ENCODE measurements at places on chromosomes 11 and 22. TPM values are rescaled to one million over a fixed set of nuclear protein-coding genes. Genes with fewer than 3 reads are reported as not detected.

GALNT18 gene
- 29.2 TPM for total RNA-seq

SESN3 gene
- 8.8 TPM for total RNA-seq

MS4A15 gene
- not detected for total RNA-seq

PRAME gene
- not detected for total RNA-seq

BDNF gene
- total RNA-seq = not detected

GAL3ST3 gene
- not detected for total RNA-seq

EPS8L2 gene
- 0.42 TPM for total RNA-seq

LRRC75B gene
- total RNA-seq = 3.1 TPM

CNIH2 gene
- not detected for total RNA-seq

C22orf42 gene
- total RNA-seq = not detected

GUCY1A2 gene
- 5.3 TPM for total RNA-seq

- peaks cover 21% of the 10 kb centered on the region for H3K36me3 ChIP-seq
- H3K4me1 ChIP-seq = no peaks in the 10 kb centered on the region
- H3K4me3 ChIP-seq = no peak overlapping the region
- H3K27me3 ChIP-seq = no peaks in the 10 kb centered on the region
- no peak for DNase-seq
These were observed 33.3 kb upstream of the CCDC81 start for GRCh38 chr11:86341382-86341781.

DNA sequence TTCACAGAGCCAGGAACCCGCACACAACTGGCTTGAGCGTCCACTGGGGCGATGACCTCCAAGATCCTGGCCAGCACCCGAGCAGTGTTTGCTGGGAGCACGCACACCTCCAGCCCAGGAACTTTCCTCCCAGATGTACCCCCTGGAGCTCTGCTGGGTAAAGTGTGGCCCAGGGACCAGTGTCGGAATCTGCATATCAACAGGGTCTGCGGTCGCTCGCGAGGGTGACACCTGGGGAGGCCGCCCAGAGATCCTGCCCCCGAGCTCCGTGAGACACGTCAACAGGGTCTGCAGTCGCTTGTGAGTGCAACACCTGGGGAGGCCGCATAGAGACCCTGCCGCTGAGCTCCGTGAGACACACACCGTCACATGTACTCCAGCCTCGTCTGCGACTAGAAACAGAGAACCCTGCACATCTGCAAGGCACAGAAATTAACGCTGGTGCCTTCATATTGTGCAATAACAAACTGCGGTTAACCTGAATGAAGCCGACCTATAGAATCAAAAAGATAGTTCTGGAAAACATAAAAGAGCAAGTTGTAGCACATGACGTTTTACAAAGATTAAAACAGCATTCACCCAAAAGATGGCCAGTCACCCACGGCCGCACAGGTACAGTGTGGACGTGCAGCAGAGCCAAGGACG is 172.4 kb downstream of the BRD1 start:
- no peaks in the 10 kb centered on the region for H3K4me1 ChIP-seq
- H3K36me3 ChIP-seq = no peaks in the 10 kb centered on the region
- no peak for DNase-seq
- H3K27me3 ChIP-seq = no peaks in the 10 kb centered on the region
- no peak overlapping the region for H3K4me3 ChIP-seq

- no peak overlapping the region for H3K4me3 ChIP-seq
- H3K27ac ChIP-seq = no peak overlapping the region
- no peaks in the 10 kb centered on the region for H3K36me3 ChIP-seq
- H3K27me3 ChIP-seq = no peaks in the 10 kb centered on the region
These were observed 171.2 kb downstream of the C11orf91 start for GRCh38 chr11:33529461-33529860.

GRCh38 chr11:76266286-76267100 is 60.2 kb upstream of the WNT11 start:
- no peak for DNase-seq
- no peak overlapping the region for H3K4me3 ChIP-seq
- H3K36me3 ChIP-seq = no peaks in the 10 kb centered on the region
- no peaks in the 10 kb centered on the region for H3K4me1 ChIP-seq
- H3K27ac ChIP-seq = peak overlapping the region; percentile 39

GRCh38 chr11:81005595-81005994 is 1564.8 kb upstream of the TENM4 start:
- H3K27ac ChIP-seq = no peak overlapping the region
- no peak overlapping the region for H3K4me3 ChIP-seq
- H3K36me3 ChIP-seq = no peaks in the 10 kb centered on the region
- H3K4me1 ChIP-seq = no peaks in the 10 kb centered on the region

- H3K36me3 ChIP-seq = no peaks in the 10 kb centered on the region
- peaks cover 4% of the 10 kb centered on the region for H3K27me3 ChIP-seq
- no peak overlapping the region for H3K4me3 ChIP-seq
These were observed 9.0 kb downstream of the CDON start for GRCh38 chr11:126053415-126054286.

DNA sequence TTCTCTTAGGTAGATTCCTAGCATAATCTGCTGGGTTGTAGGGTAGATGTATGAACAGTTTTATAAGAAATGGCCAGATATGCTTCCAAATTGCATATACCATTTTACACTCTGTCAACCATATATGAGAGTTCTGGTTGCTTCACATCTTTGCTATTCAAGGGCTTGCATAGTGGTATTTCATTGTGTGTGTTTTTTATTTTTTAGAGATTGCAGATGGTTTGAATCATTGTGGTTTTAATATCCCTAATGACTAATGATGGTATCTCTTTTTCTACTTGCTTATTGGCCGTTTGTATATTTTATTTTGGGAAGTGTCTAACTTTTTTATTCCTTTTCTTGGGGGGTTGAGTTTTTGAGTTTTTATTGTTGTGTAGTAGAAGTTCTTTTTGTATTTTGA is 26.9 kb downstream of the RNF214 start:
- H3K4me3 ChIP-seq = no peak overlapping the region
- no peak overlapping the region for H3K27ac ChIP-seq
- no peak for DNase-seq
- no peaks in the 10 kb centered on the region for H3K4me1 ChIP-seq
- H3K27me3 ChIP-seq = no peaks in the 10 kb centered on the region

DNA sequence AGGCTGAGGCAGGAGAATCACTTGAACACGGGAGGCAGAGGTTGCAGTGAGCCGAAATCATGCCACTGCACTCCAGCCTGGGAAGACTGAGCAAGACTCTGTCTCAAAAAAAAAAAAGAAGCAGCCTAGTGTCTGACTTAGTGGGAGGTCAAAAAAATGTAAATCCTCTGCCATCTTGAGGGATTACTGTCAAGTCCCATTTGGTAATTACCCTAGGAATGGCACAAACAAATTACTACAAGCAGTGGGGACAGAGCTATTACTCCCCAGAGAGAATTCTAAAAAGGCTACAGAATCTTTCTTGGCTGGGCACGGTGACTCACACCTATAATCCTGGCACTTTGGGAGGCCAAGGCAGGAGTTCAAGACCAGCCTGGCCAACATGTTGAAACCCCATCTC is 3.8 kb downstream of the SERPING1 start:
- DNase-seq = no peak
- H3K36me3 ChIP-seq = no peaks in the 10 kb centered on the region
- H3K4me1 ChIP-seq = no peaks in the 10 kb centered on the region
- peaks cover 16% of the 10 kb centered on the region for H3K27me3 ChIP-seq
- H3K4me3 ChIP-seq = no peak overlapping the region

DNA sequence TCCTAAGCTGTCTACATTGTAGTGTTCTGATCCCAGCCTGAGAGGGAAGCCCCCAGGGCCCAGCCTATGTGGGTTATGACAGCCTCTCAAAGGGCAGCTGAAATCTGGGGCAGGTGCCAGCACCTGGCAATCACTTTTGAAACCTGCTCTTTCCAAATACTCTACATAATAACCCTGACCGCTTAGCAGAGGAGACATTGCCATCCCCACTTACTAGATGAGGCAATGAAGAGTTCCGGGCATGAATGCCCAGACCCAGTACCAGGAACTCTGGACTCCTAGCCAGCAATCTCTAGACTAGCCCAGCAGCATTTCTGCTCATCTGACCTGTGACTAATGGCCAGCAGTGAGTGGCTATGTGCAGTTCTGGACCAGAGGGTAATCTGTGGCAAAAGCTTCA is 412.4 kb upstream of the CADM1 start:
- H3K36me3 ChIP-seq = no peaks in the 10 kb centered on the region
- H3K4me3 ChIP-seq = no peak overlapping the region
- DNase-seq = no peak
- no peaks in the 10 kb centered on the region for H3K4me1 ChIP-seq
- H3K27me3 ChIP-seq = no peaks in the 10 kb centered on the region

DNA sequence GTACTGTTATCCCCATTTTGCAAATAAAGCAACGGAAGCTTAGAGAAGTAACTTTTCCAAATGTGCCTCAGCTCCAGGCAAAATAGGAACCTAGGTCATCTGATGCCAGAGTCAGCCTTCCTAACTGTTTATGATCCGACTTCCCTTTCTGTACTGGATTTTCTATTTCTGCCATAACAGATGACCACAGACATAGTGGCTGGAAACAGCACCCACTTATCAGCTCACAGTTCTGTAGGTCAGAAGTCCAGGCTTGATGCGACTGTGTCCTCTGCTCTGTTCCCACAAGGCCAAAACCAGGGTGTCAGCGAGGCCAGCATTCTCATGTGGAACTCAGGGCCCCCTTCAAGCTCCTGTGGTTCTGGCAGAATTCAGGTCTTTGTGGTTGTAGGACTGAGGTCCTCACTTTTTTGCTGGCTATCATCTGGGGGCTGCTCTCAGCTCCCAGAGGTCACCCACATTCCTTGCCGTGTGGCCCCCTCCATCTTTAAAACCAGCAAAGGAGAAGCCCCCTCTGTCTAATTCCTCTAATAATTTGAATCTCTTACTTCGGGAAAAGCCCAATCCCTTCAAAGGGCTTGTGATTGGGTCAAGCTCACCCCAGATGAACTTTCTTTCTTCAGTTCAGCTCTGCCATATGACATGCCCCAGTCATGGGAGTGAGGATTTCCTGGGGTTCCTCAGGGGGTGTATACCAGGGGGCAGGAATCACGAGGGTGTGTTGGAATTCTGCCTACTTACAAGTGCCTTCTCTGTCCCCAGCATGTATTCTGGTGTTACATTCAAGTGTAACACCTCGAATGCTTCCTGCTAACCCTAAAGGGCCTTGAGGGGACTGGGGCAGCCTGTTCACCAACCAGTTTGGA is 15.3 kb downstream of the KCNJ5 start:
- no peak overlapping the region for H3K27ac ChIP-seq
- H3K4me3 ChIP-seq = peak overlapping the region; percentile 55
- H3K36me3 ChIP-seq = no peaks in the 10 kb centered on the region
- no peak for DNase-seq
- H3K27me3 ChIP-seq = peaks cover 26% of the 10 kb centered on the region
- H3K4me1 ChIP-seq = peaks cover 7% of the 10 kb centered on the region

DNA sequence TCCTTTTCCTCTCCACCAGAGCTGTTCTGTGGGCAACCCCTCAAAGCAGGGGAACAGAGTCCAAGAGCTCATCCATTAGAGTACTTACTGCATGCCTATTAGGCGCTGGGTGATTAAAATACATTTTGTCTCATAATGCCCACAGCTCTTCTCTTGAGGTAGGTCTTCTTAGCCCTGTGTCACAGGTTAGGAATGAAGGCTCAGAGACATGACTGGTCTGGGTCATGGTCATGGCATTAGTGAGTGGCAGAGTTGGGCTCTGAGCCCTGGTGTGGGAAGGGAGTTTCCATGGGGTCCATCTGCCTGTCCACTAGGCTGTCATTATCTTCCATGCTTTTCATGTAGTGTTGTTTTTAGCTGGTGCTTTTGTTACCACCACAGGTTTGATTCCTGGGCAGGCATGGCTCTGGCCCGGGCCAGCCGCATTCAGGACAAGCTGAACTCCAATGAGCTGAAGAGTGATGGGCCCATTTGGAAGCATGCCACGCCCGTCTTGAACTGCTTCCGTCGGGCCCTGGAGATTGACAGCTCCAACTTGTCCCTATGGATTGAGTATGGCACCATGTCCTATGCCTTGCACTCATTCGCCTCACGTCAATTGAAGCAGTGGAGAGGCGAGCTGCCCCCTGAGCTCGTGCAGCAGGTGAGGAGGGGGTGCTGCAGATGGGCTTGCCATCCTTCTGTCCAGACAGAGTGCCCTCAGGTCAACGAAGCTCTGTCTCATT is 76.1 kb downstream of the CABIN1 start:
- H3K4me3 ChIP-seq = no peak overlapping the region
- no peak for DNase-seq
- H3K36me3 ChIP-seq = no peaks in the 10 kb centered on the region

GRCh38 chr22:19176732-19177131 is 1.8 kb downstream of the SLC25A1 start:
- H3K27me3 ChIP-seq = no peaks in the 10 kb centered on the region
- no peak overlapping the region for H3K4me3 ChIP-seq
- DNase-seq = no peak
- H3K36me3 ChIP-seq = no peaks in the 10 kb centered on the region
- H3K4me1 ChIP-seq = peaks cover 35% of the 10 kb centered on the region
- H3K27ac ChIP-seq = peak overlapping the region; percentile 92

GRCh38 chr22:19201869-19202798 is 23.6 kb upstream of the SLC25A1 start:
- H3K4me3 ChIP-seq = no peak overlapping the region
- no peaks in the 10 kb centered on the region for H3K36me3 ChIP-seq
- no peaks in the 10 kb centered on the region for H3K4me1 ChIP-seq
- no peak overlapping the region for H3K27ac ChIP-seq
- DNase-seq = no peak

DNA sequence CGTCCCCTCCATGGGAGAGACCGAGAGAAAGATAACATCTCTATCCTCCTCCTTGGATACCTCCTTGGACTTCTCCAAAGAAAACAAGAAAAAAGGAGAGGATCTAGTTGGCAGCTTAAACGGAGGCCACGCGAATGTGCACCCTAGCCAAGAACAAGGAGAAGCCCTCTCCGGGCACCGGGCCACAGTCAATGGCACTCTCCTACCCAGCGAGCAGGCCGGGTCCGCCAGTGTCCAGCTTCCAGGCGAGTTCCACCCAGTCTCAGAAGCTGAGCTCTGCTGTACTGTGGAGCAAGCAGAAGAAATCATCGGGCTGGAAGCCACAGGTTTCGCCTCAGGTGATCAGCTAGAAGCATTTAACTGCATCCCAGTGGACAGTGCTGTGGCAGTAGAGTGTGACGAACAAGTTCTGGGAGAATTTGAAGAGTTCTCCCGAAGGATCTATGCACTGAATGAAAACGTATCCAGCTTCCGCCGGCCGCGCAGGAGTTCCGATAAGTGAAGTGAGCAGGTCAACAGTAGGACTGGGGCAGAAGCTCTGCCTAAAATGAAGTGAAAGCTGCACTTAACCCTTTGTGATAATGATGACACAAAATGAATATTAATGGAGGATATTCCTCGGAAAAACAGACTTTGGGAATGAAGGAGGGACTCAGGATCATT is 65.3 kb downstream of the WNT11 start:
- H3K36me3 ChIP-seq = no peaks in the 10 kb centered on the region
- H3K4me1 ChIP-seq = peaks cover 9% of the 10 kb centered on the region
- H3K27me3 ChIP-seq = no peaks in the 10 kb centered on the region
- no peak overlapping the region for H3K4me3 ChIP-seq
- no peak overlapping the region for H3K27ac ChIP-seq
- no peak for DNase-seq

Data from gastrocnemius medialis (tissue), 4 donors.